ENCODE measurements at places on chromosomes 12 and 14.

DNA sequence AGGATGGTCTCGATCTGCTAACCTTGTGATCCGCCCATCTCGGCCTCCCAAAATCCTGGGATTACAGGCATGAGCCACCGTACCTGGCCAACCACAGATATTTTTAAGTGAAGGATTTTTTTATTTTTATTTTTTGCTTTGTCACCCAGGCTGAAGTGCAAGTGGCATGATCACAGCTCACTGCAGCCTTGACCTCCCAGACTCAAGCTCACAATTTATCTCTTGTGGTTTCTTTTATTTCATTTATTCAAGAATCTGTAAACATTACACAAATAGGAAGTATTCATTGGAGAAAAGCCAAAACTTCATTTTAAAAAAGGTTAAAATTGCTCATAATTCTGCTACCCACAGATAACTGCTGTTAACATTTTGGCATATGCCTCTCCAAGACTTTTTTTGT, 13.3 kb downstream of the MOAP1 start:
- no peak for DNase-seq

GRCh38 chr14:49114161-49114893, 471.9 kb downstream of the RPS29 start:
- DNase-seq, result no peak

GRCh38 chr14:68794851-68795596, 2.2 kb upstream of the ZFP36L1 start:
- DNase-seq, result peak; percentile 90

- no peak for DNase-seq
These were observed 505 bp upstream of the HEBP1 start for GRCh38 chr12:13000616-13000924.

DNA sequence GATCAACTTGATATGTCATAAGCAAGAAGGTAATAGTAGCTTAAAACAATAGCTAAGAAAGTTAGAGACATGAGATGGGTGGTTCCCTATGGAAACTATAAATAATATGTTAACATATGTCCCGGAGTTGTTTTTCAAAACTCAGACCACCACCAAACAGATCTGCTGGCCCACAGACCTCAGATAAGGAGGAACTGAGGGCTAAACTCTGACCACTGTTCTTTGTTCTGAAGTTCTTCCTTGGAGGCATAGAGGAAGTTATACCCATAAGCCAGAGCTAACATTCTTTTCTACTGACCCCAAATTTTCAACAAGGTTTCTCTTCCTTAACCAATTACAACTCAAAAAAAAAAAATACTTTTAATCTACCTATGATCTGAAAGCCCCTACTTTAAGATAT, 156.1 kb upstream of the FSCB start:
- DNase-seq, result no peak

DNA sequence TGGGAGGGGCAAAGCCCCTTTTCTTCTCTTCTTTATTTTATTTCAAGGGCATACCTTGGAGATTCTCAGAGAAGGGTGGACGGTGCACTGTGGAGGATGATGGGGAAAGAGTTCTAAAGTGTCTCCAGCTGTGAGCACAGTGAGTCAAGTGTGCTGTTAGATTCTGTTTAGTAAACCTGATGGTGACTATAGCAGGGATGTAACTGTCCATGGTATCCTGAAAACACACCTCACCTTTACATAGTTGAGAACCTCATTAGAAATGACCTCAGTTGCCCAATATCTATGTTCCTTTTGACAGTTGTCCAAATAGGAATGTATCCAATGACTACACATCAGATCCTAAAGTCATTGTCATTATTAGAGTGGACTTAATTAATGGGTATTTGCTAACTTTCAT, 38.0 kb downstream of the CNTN1 start:
- DNase-seq, result no peak

- DNase-seq, result no peak
These were observed 3.9 kb downstream of the MYRFL start for GRCh38 chr12:69828897-69829296.

- no peak for DNase-seq
These were observed 24.5 kb downstream of the GNPTAB start for GRCh38 chr12:101806265-101806664.

DNA sequence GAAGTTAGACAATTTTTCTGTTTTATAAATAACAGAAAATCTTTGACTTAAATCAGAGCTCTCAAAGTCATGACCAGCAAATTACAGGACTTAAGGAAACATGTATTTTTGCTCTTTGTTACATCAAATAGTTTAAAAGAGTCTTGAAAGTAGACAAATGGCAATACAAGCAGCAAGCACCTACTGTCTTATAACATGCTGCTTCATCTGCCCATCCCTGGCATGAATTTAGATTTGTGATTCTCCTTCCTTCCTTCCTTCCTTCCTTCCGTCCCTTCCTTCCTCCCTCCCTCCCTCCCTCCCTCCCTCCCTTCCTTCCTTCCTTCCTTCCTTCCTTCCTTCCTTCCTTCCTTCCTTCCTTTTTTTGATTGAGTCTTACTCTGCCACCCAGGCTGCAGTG, 715.6 kb upstream of the FLRT2 start:
- no peak for DNase-seq

DNA sequence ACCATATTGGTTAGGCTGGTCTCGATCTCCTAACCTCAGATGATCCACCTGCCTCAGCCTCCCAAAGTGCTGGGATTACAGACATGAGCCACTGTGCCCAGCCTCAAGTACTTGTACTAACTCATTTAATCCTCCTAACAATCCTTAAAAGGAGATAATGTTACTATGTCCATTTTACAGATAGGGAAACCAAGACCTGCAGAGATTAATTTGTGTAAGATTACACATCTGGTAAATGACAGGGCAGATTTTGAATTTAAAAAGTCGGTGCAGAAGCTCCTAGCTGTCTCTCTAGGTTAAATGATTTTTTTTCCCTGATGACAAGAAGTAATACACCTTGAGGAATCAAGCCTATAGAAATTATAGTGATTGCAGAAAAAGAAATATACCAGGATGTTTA, 13.7 kb upstream of the HECTD1 start:
- DNase-seq, result no peak

DNA sequence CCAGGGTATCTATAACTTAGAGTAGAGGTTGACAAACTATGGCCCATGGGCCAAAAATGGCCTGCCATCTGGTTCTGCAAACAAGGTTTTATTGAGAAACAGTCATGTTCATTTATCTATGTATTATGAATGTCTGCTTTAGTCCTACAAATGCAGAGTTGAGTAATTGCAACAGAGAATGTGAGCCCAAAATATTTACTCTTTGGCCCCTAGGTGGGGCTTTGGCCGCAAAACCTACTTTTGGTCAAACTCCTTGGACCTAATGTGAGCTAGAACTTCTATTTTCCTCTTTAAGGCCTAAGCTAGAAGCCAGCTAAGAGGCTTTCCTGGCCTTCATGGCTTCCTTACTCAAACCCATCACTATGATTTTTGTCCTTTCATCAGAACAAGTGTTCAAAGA, 379.1 kb downstream of the NELL2 start:
- no peak for DNase-seq

DNA sequence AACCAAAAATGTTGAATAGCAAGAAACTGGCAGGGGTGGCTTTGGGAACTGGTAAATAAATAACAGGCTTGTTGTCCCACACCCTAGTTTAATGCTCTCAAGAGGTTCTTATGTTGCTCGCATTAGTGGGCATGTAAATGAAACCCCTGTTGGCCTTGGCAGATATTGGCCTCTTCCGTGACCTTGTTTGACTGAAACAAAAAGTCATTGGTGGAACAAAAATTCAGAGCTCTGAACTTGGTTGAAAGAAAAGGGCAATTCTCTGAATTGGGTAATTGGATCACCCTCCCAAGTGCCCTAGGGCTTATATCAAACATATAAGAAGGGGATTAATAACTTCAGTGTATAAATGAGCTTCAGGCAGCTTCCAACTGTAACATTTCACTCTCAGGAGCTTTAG, 426.2 kb downstream of the ZFP36L1 start:
- DNase-seq, result peak; percentile 67

GRCh38 chr12:96020314-96021003, 14.9 kb downstream of the LTA4H start:
- DNase-seq, result no peak

DNA sequence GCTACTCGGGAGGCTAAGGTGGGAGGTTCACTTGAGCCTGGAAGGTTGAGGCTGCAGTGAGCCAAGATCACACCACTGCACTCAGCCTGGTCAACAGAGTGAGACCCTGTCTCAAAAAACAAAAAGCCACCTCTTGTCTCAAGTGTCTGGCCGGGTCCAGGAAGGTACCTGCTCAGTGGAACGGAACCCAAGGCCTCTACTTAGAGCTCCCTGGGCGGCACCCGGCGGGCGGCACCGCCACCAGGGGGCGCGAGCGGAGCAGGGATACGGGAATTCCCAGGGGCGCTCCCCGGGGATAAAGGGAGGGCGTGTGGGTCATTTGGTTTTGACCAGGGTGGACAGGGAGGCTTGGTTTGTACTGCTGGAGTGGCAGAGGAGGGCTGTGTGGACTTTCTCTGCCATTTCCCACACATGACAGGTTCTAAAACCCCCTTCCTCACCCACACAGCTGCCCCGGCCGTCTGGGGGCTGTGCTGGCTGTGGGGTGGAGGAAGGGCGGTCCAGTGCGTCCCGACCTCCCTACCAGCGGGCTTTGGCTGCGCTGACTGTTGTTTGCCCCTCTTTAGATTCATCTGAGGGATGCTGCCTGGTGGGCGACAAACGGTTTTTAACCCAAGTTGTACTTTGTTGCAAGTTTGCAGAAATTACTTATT, 91.4 kb downstream of the SETD3 start:
- no peak for DNase-seq

DNA sequence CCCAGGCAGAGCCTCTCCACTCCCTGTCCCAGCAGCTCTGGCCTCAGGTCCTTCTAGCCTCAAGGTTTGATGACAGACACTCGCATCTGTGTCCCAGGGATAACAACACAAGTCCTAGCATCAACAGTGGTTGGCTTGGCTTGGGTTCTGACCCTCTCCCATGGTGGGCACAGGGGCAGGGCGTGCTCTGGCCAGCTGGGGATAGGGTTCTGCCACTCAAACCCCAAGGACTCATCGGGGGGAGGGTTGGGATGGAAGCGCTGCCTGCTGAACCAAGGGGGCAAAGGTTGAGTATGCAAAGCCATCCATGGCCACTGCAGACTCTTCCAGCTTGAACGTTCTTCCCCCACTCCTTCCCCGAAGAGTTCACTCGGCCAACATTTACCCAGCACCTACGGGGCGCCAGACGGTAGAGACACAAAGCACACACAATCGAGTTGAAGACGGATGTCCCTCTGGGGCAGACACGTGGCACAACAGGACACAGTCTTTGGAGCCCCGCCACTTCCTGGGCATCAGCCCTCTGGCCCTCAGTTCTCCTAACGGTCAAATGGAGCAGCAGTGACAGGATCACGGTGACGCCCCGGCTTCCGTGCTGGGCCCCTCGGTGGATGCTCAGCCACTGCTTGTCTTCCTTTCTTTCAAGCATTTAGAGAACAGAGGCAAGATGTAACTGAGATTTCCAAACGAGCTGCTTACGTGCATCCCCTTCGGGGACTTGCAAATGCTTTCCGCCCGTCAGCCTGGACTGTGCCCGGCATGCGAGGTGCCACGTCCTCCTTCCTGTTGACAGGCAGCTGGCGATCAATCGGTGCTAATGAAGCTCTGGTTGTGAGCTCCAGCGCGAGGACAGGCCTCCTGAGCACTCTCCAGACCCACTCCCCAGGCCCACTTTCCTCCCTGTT, 42.6 kb downstream of the DLK1 start:
- no peak for DNase-seq

GRCh38 chr12:96040305-96041133, 5.1 kb upstream of the LTA4H start:
- DNase-seq, result no peak

GRCh38 chr12:113524495-113524894, 52.8 kb upstream of the LHX5 start:
- no peak for DNase-seq

- DNase-seq, result peak; percentile 64
These were observed 165.7 kb downstream of the BMP4 start for GRCh38 chr14:53790731-53791500.

- no peak for DNase-seq
These were observed 339.7 kb downstream of the PRKD1 start for GRCh38 chr14:29587761-29588470.

GRCh38 chr12:50425589-50426258, 25.0 kb downstream of the LARP4 start:
- DNase-seq, result peak; percentile 3

DNA sequence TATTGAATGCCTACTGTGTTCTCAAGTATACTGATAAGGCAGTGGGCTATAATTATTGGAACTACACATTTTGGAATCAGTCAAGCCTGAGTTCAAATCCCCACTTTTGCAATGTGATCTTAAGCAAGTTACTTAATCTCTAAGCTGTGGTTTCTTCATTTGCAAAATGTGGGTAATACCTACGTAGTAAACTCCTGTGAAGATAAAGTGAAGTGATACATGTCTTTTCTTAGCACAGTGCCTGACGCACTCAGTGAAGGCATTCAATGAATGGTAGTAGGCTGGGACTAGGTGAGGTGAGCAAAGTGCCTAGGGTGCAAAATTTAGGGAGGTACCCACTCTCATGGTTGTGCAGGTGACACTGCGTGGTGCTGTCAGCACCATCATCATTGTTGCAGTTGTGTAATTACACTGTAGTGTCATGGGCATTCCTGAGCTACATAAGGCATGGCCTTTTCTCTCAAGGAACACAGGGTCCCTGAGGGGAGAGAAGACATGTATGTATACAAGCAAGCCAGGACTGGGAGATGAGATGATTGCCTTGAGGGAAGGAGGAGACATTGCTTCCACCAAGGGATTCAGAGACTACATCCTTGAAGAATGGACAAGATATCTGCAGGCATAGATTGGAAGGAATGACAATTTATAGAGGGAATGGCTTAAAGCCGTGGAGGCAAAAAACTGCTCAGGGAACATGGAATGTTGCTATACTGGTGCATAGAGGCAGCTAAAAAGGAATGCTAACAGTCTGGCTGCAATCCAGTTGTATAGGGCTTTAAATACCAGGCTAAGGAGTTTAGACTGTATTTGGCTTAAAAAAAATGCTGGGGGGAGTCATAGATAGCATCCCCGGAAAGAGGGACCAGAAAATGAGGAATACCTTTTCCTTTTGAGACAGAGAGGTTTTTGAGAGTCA, 129.2 kb upstream of the ARHGAP5 start:
- DNase-seq, result no peak

DNA sequence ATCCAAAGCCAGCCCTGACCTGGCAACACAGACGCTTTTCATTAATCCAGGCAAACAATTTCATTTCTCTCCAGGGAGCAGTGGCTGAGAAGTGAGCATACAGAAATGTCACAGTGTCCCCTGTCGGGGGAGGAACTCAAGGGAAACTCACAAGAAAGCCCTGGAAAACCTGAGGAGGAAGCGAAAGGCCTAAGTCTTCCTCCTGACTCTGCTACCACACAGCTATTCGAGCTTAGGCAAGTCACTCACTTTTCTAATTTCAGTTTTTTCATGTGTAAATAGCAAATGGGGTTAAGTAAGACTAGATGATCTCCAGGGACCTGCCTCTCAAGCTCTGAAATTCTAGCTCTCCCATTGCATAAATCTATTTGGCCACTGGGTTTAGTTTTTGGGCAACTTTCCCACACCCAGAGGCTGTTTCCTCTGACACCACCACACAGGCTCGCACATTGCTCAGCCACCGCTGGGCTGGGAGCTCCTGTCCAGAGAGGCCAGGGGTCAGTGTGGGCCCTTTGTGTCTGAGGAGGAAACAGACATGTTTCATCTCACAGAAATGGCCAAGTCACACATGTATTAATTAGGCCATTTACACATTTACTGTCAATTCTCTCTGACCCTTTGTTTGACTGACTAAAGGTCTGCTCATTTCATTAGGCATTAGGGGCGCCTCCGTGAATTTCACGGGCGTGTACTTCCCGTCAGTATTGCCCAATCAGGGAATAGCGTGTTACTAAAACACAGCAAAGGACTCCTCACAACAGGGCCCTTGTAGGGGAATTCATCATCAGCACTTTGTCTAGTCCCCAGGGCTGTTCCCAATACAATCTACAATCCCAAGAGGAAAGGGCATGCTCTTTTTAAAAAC, 9.8 kb upstream of the PNMA1 start:
- peak; percentile 36 for DNase-seq

All from tongue (tissue), 3 donors.